ENCODE measurements at places on chromosomes 12 and 14.
A peak's percentile ranks its signal among the peaks of the same experiment; 100 is the strongest.

GRCh38 chr12:67759829-67760228 lies 111.3 kb downstream of the DYRK2 start:
- no peak for DNase-seq

DNA sequence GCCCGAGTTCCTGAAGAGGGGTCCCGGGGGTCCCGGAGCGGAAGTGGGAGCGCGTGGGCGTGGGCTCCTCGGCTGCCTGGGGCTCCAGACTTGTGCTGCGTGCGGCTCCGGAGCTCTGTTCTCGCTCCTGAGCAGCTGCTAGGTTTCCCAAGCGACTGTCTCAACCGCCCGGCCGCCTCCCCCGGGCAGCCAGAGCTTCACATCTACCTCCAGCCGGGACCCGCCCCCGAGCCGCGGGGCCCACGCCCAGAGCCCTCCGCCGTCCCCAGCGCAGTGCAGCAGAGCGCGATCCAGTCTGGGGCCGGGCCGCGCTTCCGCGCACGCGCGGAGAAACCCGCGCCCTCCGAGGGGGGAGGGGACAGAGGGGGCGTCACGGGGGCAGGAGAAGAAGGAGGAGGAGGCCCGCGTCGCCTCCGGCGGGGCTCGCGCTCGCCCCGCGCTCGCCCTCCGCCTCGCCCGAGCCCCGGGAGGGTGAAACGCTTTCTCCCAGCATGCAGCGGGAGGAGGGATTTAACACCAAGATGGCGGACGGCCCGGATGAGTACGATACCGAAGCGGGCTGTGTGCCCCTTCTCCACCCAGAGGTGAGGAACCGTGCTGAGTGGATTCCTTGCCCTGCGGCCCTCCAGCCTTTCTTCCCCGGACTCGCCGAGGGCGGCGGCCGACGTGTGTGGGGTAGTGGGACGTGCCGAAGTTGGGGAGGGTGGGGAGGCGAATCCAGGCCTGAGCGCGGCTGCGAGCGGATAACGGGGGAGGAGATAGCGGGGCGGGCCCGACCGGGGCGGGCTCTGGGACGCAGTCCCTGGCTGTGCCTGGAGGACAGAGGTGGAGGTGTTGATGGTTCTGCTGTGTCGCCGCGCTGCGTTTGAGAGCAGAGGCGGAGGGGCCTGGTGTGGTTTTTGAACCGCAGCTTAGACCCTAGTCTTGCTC lies at the start of gene ZDHHC17:
Gene ZDHHC17, plus strand, starts transcription at position 370 of the 930 bp plus-strand sequence. Its CDS starts 122 bp downstream, at position 492.
- DNase-seq = peak; percentile 98

GRCh38 chr12:5033883-5034282 lies 9.8 kb upstream of the KCNA5 start:
- DNase-seq = peak; percentile 42

GRCh38 chr14:69439521-69440270 lies 41.2 kb downstream of the SLC39A9 start:
- DNase-seq = no peak

- DNase-seq = no peak
Measured at GRCh38 chr14:24282736-24283135, 11.3 kb upstream of the RABGGTA start.

DNA sequence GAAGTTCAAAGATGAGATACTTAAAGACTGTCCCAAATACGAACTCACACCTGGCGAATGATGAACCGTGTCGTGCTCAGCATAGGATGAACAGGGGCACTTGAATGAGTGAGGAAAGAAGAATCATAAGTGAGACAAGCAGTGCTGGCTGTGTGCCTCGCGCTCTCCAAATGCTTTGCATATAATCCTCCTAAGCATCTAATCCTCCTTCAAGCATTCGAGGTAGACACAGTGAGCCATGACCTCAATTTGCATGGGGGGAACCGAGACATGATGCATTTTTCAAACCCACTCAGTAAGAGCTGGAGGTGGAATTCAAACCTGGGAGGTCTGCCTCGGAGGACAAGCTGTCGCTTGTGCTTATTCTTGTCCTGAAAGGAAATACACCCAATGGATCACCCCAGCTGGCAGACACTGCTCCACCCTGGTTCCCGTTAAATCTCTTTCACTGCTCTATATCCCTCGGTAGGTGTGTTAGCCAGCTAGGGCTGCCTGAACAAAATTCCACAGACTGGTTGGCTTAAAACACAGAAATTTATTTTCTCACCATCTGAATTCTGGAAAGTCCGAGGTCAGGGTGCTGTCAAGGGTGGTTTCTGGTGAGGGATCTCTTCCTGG lies 274.0 kb downstream of the SLC15A4 start:
- no peak for DNase-seq

- no peak for DNase-seq
Measured at GRCh38 chr14:76971549-76971948, 57.0 kb downstream of the IRF2BPL start.

DNA sequence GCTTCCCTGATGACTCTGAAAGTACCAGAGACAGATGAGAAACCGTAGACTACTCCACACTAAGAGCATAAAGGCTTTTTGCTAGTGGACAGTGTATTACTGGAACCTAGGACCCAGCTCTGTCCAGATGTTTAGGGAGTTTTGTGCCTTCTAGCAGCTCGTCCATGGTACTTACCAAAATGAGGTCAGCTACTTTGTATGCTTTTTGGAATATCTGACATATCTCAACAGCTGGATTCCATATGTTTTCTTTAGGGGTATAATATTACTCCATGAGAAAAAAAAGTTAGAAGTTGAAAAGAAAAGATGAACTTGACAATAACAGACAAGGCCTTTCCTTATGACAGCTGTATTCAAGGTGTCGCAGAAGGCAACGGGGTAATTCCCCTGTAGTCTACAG lies 32.1 kb upstream of the FRMD6 start:
- no peak for DNase-seq

- no peak for DNase-seq
Measured at GRCh38 chr14:67984274-67984673, 164.7 kb downstream of the RAD51B start.
